ENCODE measurements at places on chromosomes 3 and 15.

GRCh38 chr3:195870442-195870841, 37.9 kb downstream of the TNK2 start:
- DNase-seq = no peak

GRCh38 chr3:168817177-168817576, 721.5 kb upstream of the GOLIM4 start:
- DNase-seq = no peak

GRCh38 chr3:45580112-45580765, 14.3 kb upstream of the LIMD1 start:
- DNase-seq = no peak

GRCh38 chr3:197167549-197167948, 130.9 kb downstream of the DLG1 start:
- DNase-seq = no peak

GRCh38 chr15:81113204-81113657, 20.8 kb upstream of the CFAP161 start:
- no peak for DNase-seq

GRCh38 chr3:194720048-194720447, 34.4 kb downstream of the FAM43A start:
- no peak for DNase-seq
